Activated CD4-positive, CD25-positive, alpha-beta regulatory T cell treated with anti-CD3 and anti-CD28 coated beads, Interleukin-2, amount 50 U/mL, for 72 hours (primary cell): ENCODE measurements at places on chromosomes 7 and 10.

DNA sequence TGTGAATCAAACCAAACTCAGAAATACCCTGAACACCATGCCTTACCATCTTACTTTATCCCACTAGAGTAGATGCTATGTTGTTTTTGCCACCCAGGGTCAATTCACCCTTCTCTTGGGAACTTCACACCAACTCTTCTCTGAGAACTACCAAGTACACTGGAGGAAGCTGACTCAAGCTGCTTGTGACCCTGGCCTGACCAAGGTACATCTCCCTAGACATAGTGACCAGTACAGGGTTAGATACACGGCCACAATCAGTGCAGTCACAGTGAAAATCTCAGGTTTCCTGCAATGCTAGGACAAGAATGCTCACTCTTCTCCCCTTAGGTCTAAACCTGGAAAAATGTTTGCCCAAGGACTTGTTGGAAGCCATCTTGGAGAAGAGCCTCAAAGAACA lies 31.8 kb downstream of the EZH2 start:
- no peak for DNase-seq

DNA sequence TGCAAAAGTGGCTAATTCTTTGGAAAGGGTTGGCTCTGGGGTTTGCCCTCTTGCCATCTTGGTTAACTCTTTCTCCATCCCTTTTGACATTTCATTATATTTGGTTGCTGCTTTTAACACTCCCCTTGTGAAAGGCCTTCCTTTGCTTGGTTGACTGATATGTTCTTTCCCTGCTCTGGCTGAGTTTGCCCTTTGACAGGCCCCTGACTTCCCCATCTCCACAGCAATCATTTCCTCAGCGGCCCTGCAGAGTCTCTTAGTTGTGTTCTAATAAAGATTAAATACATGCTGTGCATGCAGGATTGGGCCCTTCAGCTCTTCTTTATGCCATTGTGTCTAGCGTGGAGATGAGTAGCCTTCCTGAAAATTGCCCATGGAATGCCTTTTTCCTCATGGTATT lies 84.5 kb upstream of the CSTF2T start:
- no peak for DNase-seq

- no peak for DNase-seq
Measured at GRCh38 chr10:54607983-54608382, 193.0 kb downstream of the PCDH15 start.

GRCh38 chr10:104300736-104301292 lies 31.8 kb downstream of the GSTO2 start:
- no peak for DNase-seq

DNA sequence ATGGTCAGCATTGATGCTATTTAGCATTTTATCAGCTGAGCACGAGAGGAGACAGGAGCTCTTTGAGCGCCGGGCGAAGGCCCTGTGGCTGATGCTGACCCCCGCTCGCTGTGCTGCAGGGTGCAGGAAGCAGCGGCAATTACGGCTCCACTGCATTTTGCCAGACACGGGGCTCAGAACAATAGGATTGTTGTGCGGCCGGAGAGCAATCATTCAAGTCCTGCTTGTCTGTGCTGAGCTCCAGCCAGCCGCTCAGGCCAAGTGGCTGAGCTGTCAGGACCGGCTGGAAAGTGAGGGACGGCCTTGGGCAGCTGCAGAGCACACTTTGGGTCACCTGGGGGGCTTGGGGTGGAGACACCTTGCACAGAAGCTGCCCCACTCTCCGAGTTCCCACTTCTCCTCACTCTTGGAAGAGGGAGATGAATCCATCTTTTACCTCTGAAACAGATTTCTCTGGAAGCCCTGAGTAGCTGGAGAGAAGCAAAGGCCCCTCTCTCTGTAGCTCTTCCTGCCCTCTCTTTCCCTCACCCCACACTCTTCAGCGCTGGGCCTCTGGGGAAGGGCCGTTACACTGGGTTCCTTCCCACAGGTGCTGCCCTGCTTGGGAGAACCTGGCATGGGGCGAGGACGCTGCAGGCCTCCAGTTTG lies 17.3 kb upstream of the ADARB2 start:
- no peak for DNase-seq

DNA sequence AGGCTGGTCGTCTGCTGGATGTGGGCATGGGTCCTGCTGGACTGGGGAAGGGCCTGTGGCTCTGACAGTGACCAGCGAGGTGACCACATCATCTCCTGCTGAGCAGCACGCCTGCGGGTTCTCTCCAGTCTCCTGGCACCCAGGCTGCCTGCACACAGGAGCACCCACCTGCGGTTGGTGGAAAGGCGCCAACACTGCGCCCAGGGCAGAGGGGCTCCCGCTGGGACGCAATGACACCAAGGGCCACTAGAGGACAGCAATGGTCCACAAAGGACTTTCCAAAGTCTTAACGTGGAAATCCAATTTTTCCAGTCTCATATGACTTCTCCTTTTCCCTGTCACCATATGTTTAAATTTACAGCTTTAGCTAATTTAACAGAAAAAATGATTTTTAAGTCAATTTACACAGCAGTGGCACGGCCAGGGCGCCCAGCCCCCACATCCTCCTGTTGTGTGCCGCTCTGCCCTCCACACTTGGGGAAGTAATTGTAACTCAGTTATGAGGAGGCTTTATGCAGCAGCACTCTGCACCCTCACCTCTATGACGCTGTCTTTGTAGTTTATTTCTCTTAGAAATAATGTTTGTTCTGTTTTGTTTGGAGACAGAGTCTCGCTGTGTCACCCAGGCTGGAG lies 38.1 kb downstream of the CFAP46 start:
- DNase-seq, result peak; percentile 48

DNA sequence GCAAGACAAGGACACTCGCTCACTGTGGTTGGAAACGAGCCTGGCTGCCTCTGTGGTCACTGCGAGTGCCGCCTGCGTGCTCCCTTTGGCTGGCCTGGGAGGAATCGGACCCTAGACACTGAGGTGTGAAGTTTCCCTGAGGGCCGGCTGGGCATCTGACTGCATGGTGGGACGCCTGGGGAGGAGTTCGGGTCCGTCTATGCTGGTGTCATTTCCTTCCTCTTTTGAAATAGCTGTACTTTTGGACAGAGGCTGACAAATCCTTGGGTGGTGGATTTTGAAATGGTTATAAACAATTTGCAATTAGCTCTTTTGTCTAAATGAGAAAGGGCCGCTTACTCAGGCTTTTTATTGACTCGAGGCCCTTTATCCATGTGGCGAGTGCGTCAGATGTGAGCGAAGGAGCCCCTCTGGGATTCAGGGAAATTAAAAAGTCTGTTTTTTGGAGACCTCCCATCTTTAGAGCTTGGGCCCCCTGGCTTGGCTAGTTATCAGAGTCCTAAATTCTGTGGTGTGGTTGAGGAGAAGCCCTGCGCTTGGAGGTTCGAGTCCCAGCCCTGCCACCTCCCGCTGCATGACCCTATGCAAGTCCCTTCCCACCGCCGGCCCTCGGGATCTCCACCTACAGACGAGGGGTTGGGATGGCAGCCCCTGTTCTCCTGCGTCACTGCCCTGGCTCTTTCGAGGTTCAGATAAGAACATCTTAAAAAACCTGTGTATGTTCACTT lies 147.1 kb downstream of the RGS10 start:
- no peak for DNase-seq

DNA sequence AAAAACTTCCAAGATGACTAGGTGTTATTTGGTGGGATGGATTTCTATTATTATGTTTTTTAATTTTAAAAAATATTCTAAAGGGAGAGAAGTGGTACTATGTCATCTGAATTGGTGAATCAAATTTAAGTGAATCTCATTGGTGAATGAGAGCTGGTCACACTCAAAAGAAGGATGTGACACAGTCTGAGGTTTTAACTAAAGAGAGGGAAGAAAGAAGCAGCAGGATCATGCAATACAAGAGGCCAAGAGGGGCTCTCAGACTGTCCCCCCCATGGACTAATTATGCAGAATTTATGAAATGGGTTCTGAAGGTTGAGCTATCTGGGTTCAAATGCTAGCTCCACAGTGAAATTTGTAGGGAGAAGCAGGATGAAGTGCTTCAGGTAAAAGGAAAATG lies 16.2 kb downstream of the MACC1 start:
- no peak for DNase-seq

- no peak for DNase-seq
Measured at GRCh38 chr7:28065721-28066285, 114.8 kb downstream of the JAZF1 start.

- no peak for DNase-seq
Measured at GRCh38 chr10:114403541-114404161, 651 bp downstream of the AFAP1L2 start.

- DNase-seq, result no peak
Measured at GRCh38 chr7:92699560-92699959, 109.4 kb upstream of the FAM133B start.

- DNase-seq, result no peak
Measured at GRCh38 chr10:63106111-63106755, 26.9 kb upstream of the NRBF2 start.

DNA sequence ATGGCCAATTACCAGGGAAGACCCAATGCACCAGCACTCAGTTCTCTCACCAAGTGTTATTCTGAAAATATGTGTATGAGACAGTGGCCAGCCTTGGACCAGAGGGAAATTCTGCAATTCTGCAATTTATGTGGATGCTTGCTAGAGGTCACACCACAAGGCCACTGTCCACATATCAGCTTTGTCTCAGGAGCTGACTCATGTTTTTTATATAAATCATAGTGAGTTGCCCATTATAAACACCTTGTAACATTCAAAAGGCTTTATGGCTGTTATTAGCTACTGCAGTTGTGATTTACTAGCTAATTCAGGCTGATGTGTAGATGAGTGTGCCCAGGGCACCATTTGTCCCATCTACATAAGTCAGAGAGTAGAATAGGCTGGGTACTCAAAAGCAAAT lies 649.0 kb downstream of the LRMDA start:
- DNase-seq, result no peak

DNA sequence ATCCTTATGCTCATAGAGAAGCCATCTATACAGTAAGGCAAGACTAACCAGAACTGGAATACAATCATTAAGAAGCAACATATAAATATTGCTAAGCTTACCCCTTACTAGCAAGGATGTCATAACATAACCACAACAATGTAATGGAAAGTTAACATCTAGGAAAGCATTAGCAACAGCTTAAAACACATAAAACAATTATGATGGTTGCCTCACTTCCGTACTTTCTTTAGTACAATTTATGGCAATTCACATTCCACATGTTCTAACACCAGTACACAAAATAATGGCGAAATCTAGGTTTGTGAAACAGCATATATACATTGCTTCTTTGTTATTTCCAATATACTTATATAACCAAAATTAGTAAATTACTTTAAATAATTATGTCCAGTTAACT lies 195.0 kb downstream of the AHR start:
- DNase-seq, result no peak

- no peak for DNase-seq
Measured at GRCh38 chr7:123821320-123821719, 23.6 kb upstream of the HYAL4 start.

DNA sequence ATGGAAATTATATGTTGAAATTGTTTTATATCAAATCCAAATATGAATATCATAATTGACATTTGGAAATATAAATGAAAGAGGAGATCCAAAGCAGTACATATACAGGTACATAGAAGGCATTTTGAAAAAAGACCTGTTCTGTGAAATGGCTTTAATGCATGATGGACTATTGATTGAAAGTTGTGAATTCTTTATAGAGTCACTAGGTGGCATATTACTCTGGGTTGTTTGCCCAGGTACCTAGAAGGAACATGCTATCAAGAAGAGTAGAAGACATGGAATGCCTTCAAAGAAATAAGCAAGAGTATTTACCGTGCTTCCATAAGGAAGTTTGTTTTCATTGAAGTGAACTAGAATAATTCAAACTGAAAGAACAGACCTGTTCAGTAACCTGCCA lies 160.0 kb upstream of the ANK3 start:
- no peak for DNase-seq

GRCh38 chr10:17387861-17388503 lies 66.4 kb downstream of the ST8SIA6 start:
- no peak for DNase-seq

DNA sequence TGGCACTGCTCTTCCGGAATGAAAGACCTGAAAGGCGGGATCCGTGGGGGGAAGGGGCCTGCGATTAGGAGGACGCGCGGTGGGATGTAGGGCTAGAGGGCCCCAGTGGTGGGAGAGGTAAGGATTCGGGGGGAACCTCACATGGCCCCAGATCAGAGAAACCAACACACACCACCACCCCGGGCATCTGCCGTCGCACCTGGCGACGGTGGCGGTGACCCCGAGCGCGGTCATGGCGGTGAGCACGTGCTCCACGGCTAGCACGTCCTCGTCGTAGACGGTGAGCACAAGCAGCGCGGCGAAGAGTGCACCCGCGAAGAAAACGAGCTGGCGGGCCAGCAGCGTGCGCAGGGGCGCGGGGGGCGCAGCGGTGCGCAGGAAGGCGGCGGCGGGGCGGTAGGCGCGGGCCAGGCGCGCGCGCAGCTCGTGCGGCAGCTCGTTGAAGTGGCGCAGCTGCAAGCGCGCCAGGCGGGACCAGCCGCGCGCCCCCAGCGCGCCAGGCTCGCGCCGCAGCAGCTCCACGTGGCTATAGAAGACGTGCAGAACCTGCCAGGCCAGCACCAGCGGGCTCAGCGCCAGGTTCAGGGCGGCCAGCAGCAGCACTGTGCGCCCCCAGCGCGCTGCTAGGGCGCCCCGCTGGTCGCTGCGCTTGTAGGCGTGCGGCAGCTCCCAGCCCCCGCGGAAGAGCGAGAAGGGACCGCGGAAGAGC lies 5.7 kb downstream of the ATG9B start:
- no peak for DNase-seq

GRCh38 chr10:17779784-17780183 lies 27.8 kb downstream of the TMEM236 start:
- DNase-seq, result no peak

- no peak for DNase-seq
Measured at GRCh38 chr7:130929896-130930659, 196.1 kb upstream of the KLF14 start.

GRCh38 chr7:35993113-35993512 lies 159.9 kb upstream of the EEPD1 start:
- DNase-seq, result no peak

DNA sequence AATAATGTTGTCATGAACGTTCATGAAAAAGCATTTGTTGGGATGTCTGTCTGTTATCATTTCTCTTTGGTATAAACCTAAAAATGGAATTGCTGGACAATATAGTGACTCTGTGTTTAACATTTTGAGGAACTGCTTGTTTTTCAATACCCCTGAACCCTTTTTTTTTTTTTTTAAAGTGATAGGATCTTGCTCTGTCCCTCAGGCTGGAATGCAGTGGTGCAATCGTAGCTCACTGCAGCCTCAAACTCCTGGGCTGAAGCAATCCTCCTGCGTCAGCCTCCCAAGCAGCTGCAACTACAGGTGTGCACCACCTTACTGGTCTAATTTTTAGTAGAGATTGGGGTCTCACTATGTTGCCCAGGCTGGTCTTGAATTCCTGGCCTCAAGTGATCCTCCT lies 15.1 kb upstream of the LMTK2 start:
- no peak for DNase-seq

DNA sequence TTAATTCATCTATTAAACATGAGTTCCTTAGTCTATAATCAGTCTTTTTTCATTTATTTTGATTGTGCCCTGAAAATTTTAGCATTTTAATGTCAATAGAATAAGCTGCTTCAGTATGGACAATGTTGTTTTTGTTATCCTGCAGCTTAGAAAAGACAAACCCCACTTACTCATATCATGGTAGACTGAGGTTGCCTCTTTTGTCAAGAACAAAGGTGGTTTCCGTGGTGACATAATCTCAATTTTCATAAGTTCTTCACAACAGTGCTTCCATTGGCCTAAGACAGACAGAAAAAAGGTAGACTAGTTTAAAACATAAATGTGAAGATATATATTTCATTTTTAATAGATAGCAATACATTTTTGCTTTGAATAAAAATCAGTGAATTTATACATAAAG lies 69.1 kb downstream of the RTKN2 start:
- no peak for DNase-seq
